H1 (cell line): ENCODE measurements at places on chromosomes 3 and 15. TPM values are rescaled to one million over a fixed set of nuclear protein-coding genes. Genes with fewer than 3 reads are reported as not detected.

Gene RTP3
- total RNA-seq = 0.33 TPM in 1 of 2 replicates, not detected in the other

- H3K27ac ChIP-seq = no peak overlapping the region
- no peak for DNase-seq
- H3K4me3 ChIP-seq = no peak overlapping the region
- peaks cover 1% of the 10 kb centered on the region for H3K27me3 ChIP-seq
- H3K4me1 ChIP-seq = no peaks in the 10 kb centered on the region
Measured at GRCh38 chr3:174016186-174016585, 618.6 kb downstream of the NLGN1 start.

GRCh38 chr3:153830552-153830951, 290.6 kb upstream of the ARHGEF26 start:
- H3K27ac ChIP-seq = no peak overlapping the region
- H3K4me1 ChIP-seq = no peaks in the 10 kb centered on the region
- no peak for DNase-seq
- no peak overlapping the region for H3K4me3 ChIP-seq
- H3K27me3 ChIP-seq = no peaks in the 10 kb centered on the region

- DNase-seq = no peak
- H3K27ac ChIP-seq = peak overlapping the region; percentile 82
- peaks cover 12% of the 10 kb centered on the region; the same call in 1 of the 2 replicates for H3K36me3 ChIP-seq
- no peaks in the 10 kb centered on the region for H3K27me3 ChIP-seq
Measured at GRCh38 chr3:172749230-172749965, 1.1 kb upstream of the ECT2 start.

GRCh38 chr15:59918994-59919951, 84.8 kb upstream of the FOXB1 start:
- no peaks in the 10 kb centered on the region for H3K36me3 ChIP-seq
- H3K4me1 ChIP-seq = peaks cover 6% of the 10 kb centered on the region
- no peaks in the 10 kb centered on the region for H3K27me3 ChIP-seq
- no peak overlapping the region for H3K4me3 ChIP-seq
- no peak for DNase-seq
- H3K27ac ChIP-seq = no peak overlapping the region

- no peak overlapping the region for H3K4me3 ChIP-seq
- no peaks in the 10 kb centered on the region for H3K27me3 ChIP-seq
- no peaks in the 10 kb centered on the region for H3K4me1 ChIP-seq
- no peak for DNase-seq
- no peak overlapping the region for H3K27ac ChIP-seq
- H3K36me3 ChIP-seq = no peaks in the 10 kb centered on the region
Measured at GRCh38 chr15:85031086-85031943, 49.7 kb downstream of the PDE8A start.
